Stimulated activated CD4-positive, alpha-beta T cell treated with anti-CD3 and anti-CD28 coated beads, Interleukin-1b, Interleukin-23, amount 100 ng/mL, for 1 hour (primary cell): ENCODE measurements at places on chromosomes 16 and 17.

GRCh38 chr16:23433261-23433920, 19.6 kb downstream of the COG7 start:
- no peak for DNase-seq

- DNase-seq: no peak
These were observed 80.3 kb downstream of the PARN start for GRCh38 chr16:14549789-14550153.

GRCh38 chr17:66443166-66443565, 140.8 kb downstream of the PRKCA start:
- DNase-seq: no peak

DNA sequence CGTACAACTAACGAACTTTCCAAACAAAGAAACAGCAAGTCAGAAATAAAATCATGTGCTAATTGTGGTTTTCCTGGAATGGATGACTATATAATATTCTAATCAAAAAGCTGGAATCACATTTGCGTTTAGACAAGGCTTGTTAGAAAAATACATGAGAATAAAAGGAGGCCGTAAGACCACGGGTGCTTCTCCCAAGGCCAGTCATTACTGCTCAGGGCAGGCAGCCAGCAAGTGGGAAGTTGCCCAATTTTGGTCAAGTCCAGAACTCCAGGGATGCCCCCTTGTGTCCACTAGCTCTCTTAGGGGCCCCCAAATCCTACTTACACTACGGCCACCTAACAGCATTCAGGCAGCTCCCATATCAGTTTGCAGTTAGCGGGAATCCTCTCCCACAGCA, 25.9 kb upstream of the LYRM9 start:
- no peak for DNase-seq

GRCh38 chr16:24758373-24758772, 28.9 kb downstream of the TNRC6A start:
- DNase-seq: no peak

GRCh38 chr16:11560701-11561453, 25.8 kb downstream of the LITAF start:
- peak; percentile 42 for DNase-seq

- DNase-seq: no peak
These were observed 83.6 kb upstream of the NLRP1 start for GRCh38 chr17:5667871-5668270.

DNA sequence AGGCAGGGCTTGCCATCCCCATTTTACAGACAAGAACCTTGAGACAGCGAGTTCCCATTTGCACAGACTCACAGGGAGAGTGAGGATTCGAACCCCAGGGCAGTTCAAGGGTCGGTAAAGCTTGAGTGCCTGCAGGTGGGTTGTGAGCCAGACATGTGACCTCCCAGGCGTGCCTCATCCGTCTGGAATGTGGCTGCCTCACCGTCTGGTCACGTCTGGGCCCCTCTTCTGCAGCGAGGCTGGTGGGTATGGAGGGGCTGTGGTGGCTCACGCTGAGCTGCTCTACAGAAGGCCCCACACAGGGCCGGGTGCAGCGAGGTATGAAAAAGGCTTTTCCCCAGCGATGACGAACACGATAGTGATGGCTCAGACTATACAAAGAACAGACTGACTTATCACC, 35.8 kb upstream of the LHX1 start:
- DNase-seq: no peak

DNA sequence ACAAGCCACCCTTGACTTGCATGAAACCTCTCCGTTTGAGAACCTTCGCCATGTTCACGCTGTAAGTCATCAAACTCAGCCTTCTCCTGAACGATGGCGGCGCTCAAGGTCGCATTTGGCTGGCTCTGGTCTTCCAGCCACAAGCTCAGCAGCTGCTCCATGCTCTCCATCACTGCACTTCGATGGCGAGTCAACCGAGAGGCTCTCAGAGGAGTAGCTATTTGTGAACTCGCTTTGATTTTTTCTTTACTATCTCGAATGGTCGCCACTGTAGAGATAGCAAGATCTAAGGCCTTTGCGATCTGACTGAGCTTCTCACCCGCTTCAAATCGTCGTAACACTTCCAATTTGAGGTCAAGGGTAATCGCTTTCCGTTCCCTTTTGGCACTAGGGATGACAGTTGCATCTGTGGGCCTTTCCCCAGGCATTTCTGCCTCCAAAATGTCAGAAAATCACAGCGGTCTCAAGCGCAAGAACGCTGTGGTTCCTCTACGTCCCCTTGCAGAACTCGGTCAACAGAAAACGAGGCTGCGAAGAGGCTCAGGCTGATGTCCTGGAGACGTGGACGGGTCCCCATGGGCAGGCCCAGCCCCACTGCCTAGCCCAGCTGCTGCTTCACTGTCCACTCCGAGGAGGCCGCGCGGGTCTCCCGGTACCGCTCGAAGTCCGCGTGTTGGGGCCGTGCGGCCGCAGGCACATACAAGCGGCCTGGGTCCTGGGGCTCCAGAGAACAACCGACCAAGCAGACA, 23.1 kb downstream of the DEF8 start:
- DNase-seq: no peak

GRCh38 chr17:28536532-28537218, 15.7 kb downstream of the UNC119 start:
- no peak for DNase-seq

GRCh38 chr16:71635632-71636031, 9.6 kb downstream of the MARVELD3 start:
- no peak for DNase-seq

- no peak for DNase-seq
These were observed 14.3 kb downstream of the ACSF2 start for GRCh38 chr17:50440172-50440837.

GRCh38 chr17:60147553-60148223, 2.1 kb upstream of the CA4 start:
- no peak for DNase-seq

DNA sequence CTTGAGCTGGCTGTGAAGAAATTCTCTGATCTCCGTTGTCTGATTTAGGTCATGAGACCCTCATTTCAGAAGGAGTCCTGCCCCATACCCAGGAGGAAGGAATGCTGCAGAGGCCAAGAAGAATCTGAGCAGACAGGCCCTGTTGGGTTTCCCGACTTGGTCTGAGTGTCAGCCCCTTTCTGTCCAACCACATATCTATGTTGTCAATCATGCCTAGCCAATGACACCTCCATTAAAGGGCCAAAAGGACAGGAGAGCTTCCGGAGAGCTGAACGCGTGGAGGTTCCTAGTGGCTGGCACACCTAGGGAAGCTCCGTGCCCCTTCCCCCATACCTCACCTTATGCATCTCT, 37.8 kb downstream of the PIMREG start:
- no peak for DNase-seq

DNA sequence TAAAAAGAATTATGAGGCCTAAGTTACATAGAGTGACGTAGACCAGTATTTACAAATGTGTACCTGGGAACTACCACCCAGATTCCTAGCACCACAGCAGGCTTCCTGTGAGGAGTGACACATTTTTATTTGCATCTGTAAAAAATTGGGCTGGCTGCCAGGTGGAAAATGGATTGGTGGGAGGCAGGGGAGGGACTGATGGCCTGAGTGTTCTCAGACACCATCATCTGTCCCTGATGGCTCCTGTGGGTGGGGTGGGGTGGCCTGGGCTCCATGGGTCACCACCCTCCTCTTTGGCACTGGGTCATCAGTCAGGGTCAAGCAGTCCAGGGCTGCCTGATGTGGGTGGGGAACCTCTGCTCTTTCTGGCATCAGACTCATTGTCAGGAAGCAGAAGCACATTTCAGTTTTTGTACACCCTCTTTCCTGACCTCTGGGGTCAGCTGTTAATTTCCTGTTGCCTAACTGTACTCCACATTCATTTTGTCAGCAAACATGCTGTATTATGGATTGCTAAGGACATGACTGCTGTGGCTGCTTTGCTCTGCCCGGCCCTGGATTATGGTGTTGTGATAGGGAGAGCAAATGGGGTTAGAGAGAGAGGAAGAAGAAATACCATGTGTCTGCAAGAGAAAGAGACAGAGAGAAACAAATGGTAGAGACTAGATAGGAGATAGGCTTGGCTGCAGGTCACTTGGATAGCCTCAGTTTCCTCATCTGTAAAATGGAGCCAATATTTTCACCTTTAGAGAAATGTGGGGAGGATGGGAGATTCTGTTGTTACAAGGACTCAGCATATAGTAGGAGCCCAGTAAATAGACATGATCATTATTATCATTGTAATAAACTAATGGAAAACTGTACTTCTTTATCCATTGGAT, 11.6 kb upstream of the MFAP4 start:
- no peak for DNase-seq
